Activated CD4-positive, alpha-beta T cell treated with anti-CD3 and anti-CD28 coated beads for 1 hour (primary cell): ENCODE measurements at places on chromosomes 2 and 18.

- no peak for DNase-seq
Observed at GRCh38 chr18:24868311-24868710, 407.9 kb downstream of the HRH4 start.

DNA sequence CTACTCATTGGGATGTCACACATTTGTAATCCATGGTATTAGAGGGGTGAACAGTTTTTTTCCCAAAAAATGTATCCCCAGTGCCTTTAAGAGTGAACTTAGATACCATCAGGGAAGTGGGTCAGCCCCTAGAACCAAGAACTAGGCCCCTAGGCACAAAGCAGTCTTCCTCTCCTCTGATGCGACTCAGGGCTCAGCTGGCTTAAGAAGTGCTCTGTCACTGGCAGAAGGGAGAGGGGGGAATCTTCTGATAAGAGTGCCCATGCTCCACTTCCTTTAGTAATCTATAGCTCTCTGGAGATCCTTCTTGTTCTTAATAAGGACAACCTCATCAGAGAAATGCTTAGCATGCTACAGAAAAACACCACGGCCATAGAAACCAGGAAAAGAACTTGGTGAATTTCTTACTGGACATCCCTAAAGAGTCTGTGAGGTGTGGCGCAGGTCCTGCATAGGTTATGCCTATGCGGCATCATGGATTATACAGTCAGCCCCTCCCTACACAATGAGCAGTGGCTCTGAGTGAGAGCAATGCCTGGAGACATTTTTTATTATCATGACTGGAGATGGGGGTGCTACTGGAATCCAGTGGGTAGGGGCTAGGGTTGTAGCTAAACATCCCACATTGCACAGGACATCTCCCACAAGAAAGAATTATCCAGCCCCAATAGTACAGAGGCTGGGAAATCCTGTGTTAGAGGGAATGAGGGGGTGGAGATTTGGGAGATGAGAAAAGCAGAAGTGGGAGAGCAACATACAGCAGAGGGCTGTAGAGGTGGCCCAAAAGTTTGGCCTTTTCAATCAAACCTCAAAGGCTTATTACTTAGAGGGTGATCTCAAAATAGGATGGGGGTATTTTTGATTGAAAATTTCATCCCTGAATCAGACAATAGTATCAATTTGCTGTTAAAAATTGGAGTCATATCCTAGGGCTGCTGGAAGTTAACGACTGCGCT, 21.7 kb upstream of the ZNF385B start:
- no peak for DNase-seq

GRCh38 chr2:233689501-233689900, 3.2 kb upstream of the UGT1A6 start:
- DNase-seq = no peak

DNA sequence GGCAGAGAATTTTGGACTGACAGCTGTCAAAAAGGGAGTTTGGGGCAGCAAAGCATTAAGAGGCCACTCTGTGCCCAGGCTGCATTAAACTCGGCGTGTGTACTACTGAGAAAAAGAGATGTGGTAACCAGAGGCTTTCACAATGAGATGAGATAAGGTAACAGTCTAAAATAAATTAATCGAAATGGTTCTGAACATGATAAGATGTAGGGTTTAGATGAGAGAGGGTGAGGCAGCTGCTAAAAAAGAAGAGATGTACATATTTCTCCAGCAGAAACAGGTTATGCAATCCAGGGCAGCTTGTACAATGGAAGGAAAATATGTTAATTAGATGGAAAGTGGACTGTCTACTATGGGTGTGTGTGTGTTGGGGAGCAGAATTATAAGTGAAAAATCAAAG, 39.2 kb upstream of the ACTR3 start:
- no peak for DNase-seq

DNA sequence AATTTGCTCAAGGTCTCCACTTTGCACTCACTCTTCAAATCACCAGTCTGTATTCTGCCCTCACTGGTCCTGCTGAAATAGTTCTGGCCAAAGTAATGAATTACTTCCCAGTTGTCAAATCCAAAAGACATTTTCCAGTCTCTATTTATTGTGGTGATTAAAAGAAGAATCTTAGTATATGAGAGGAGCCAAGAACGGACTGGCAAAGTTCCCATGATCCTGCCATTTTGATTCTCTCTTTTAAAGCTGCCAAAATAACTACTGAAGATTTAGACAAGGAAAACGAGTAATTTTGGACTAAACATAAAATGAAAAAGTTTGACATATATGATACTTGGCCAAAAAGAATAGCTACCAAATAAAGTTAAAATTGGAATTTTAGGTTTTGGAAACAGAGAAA, 12.0 kb downstream of the THSD7B start:
- DNase-seq = no peak

DNA sequence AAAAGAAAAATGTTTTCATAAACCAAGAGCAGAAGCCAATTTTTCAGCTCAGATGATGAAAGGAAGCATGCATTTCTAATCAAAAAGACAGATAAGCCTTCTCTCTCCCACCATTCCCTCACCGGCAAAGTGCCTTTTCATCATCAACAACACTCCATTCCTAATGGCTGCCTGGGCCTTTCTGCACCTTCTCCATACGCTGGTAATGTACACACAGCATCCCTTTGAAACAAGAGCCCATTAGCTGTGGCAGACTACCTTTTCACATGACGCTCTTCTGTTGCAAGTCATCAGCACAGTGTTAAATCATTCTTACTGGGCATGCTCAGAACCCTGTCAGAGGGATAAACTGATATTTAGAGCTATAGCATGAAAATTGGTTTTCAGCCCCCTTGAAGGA, 408.9 kb downstream of the MEIS1 start:
- no peak for DNase-seq

GRCh38 chr2:239879423-239880084, 145.6 kb downstream of the NDUFA10 start:
- no peak for DNase-seq

DNA sequence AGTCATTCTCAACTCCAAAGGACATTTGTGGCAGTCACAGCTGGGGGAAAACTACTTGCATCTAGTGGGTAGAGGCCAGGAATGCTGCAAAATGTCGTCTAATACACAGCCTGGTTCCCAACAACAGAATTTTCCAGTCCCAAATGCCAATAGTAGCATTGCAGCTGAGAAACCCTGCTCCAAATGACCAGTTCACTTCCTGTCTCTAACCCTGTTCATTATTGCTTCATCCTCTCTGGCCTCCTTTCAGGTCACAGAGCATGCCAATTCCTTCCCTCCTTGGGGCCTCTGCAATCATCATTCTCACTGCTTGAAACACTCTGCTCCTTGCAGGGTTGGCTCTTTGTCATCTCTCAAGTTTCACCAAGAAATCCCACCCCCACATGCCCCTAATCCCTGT, 139.1 kb downstream of the IRS1 start:
- DNase-seq = no peak

- peak; percentile 22 for DNase-seq
Observed at GRCh38 chr2:38581193-38582147, 21.3 kb downstream of the HNRNPLL start.

DNA sequence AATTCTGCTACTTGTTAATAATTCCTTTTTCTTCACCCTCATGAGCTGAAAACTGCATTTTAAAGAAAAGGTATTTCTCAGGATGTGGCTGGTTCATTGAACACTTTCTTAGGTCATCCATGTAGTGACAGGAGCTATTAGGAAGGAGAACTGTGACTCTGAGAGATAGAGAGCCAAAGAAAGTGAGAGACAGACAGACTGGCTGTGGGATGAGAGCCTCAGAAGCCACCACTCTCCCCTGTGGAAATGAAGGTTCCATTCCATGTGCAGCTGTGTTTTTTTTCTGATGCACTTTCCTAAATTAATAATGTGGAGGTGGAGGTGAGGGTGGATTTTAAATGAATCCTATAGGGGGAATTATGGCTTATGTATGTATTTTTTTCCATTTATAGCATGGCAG, 113.3 kb downstream of the FAM210A start:
- no peak for DNase-seq

- DNase-seq = no peak
Observed at GRCh38 chr2:26772064-26773001, 8.2 kb downstream of the SLC35F6 start.

- DNase-seq = no peak
Observed at GRCh38 chr2:27966466-27966865, 75.9 kb downstream of the BABAM2 start.

DNA sequence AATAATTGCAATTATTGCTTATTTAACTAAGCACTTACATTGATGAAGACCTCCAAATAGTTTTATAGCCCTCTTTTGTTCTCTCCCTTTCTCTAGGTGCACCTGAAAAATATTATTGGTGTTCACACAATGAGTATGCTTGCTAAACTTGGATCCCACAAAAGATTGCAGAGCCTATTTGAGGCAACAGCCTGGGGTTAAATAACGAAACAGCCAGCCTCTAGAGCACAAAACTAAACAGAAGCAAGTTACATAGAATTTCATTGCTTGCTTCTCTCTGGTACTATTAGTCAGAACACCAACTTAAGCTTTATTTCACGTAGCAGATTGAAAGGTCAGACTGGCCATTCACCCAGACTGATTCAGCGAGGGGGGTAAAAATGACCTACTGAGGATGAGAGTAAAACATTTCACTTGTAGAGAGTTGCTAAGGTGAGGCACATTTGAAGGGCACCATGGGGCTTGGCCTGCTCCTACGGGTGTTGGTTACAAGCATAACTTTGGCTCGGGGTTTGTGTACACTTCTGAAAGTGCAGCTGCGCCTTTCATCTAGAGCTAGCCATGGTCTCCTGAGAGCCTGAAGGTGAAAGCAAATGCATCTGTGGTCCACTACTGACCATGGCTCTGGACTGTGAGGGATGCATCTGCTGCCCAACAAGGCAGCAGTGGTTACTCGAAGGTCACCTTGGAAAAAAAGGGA, 225.1 kb upstream of the LRRTM1 start:
- no peak for DNase-seq

DNA sequence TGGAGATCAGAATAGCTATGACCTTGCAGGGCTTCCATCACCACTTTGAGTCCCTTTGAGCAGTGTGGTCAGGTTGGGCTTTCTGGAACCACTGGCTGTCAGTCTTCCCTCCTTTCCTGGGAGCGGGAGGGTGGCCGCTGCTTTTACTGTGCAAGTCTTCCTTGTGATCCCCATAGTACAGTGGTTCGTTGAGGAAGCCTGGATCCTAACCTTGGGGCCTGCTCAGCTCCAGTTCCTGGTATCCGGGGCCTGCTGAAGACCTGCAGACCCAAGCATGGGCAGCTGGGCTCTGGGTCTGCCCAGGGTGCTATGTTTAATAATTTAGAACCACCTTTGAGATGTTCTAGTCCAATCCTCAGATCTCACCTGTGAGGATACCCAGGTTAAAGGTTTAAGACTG, 104.2 kb downstream of the CLIP4 start:
- DNase-seq = no peak

- no peak for DNase-seq
Observed at GRCh38 chr2:211367711-211368110, 811.3 kb downstream of the CPS1 start.

DNA sequence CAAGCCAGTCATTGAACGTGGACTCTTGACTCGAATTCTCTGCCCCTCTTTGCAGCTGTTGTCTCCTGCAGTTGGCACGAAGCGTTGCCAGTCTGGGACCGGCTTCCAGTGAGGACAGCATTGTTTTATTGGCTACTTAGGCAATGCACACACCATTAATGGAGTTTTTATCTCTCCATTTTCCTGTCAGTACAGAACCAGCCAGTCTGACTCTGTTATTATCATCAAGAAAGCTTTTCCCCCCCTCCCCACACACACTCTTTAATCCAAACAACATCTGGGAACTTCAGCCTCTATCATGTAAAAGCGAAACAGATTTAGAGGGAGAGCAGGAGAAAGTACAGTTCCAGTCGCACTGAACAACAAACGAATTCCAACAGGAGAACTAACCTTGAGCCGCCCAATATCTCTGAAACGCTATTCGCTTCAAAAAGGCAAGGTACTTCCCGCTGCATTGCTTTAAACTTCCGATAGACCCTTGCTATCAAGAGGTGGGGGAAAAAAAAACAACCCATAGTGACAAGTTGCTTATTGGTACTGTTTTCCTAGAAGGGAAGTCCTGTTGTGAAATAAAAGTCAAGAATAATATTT, 38.2 kb downstream of the ACVR1 start:
- no peak for DNase-seq

GRCh38 chr2:51995293-51995692, 963.4 kb upstream of the NRXN1 start:
- no peak for DNase-seq

DNA sequence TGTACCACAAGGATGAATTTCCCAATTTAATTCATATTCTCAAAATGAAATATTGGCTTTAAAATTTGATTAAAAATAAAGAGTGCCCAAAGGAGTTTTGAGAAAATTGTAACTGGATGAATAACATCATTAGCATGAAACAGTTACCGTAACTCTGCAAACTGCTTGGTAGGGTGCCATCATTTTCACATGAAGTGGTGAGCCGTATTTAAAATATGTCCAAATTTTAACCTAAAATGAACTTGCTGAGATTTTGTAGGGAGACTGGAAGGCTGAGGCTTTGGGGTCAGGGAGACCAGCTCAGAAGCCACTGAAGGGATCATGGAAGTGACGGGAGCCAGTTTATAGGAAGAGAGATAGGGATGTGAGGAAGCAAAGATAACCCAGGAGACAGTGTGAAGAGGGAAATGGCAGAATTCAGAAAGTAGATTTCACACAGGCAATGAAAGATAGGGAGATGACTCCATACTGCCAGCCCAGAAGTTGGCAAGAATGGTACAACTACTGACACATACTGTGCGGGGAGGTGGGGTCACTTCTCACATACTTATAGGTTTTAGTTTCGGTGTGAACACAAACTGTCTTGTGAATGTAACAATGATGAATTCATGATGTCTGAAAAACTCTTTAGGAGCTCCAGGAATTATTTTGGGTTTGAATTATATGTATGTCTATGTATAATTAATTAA, 53.8 kb downstream of the EFEMP1 start:
- no peak for DNase-seq

- peak; percentile 18 for DNase-seq
Observed at GRCh38 chr18:49898421-49898820, 85.1 kb upstream of the ACAA2 start.
